CD4-positive, alpha-beta T cell treated with Interleukin-15 for 1 hour (primary cell): ENCODE measurements at places on chromosomes 16 and 17.

DNA sequence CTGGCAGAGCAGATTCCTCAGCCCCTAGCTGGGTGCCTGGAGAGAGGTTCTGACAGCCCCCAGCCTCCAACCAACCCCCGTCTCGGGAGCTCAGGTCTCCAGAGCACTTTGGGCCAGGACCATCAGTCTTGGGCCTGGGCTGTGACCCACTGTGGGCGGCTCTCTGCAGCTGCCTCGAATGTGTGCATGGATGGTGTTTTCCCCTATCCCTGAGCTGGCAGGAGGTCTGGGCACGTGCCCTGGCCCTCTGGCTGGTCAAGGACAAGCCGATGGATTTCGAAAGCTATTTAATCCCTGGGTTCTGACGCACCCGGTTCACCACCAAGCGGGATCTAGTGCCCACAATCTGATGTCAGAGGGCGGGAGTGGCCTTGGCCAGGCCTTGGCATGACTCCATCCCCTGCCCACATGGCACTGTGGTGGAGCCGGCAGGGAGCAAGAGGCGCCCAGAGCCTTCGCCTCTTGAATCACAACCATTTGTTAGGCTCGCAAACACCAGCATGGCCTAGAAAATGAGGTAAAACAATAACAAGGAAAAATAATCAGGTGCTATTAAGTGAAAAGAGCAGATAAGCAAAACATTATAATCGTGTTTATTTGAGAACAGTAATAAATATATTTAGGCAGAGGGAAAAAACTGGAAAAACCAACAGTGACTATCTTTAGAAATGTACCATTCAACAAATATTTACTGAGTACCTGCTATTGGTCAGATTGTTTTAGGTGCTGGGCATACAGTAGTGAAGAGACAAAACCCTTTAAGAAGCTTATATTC lies 69.3 kb upstream of the TOB1 start:
- peak; percentile 71 for DNase-seq

DNA sequence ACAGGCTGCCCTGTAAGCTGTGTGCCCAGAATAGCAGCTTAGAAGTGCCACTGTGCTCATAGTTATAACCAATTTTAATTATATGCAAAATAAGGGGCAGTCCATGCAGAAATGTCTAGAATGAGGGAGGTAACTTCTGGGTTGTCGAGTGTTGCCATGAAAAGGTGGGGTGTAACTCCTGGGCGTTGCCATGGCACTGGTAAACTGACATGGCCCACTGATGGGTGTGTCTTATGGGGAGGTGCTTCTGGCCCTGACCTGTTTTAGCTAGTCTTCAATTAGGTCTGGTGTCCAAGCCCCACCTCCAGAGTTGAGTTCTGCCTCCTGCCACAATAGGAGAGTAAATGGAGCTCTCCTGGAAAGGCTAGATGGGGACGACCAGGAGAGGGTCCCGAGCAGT lies 120.6 kb downstream of the SALL1 start:
- no peak for DNase-seq

GRCh38 chr16:71676236-71676635 lies 48.3 kb downstream of the PHLPP2 start:
- DNase-seq, result no peak

- DNase-seq, result no peak
Measured at GRCh38 chr17:66549731-66550207, 247.4 kb downstream of the PRKCA start.

DNA sequence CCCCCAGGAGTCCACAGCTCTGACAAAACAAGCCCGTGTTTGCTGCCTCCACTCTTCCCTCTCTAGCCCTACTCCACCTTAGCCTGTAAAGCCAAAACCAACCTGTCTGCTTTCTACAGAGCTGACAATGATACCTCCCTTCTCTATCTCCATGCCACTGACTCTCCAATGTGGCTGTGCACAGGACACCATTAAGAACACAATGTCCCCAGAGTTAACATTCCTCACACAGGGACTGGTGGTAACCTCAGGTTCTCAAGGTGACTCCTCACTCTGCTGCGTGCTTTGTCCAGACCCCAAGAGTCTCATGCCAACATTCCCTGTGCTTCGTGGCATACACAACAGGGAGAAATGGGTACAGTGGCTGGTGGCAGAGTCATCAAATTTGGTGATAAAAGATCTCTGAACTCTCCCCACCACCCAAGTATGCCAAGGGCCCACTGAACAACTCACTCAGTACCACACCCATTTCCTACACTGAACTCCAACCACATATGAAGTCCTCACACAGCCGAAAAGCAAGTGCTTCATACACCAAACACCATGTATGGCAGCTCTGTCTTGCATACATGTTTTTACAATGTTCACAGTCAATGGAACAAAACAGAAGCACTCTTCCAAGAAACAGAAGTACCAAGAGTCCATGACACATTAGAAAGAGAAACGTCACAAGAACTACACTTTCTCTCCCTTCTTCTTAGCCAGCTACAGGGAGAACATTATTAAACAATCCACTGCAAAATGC lies 21.1 kb downstream of the CSNK2A2 start:
- DNase-seq, result no peak

- no peak for DNase-seq
Measured at GRCh38 chr17:41772218-41772585, 14.3 kb downstream of the JUP start.

DNA sequence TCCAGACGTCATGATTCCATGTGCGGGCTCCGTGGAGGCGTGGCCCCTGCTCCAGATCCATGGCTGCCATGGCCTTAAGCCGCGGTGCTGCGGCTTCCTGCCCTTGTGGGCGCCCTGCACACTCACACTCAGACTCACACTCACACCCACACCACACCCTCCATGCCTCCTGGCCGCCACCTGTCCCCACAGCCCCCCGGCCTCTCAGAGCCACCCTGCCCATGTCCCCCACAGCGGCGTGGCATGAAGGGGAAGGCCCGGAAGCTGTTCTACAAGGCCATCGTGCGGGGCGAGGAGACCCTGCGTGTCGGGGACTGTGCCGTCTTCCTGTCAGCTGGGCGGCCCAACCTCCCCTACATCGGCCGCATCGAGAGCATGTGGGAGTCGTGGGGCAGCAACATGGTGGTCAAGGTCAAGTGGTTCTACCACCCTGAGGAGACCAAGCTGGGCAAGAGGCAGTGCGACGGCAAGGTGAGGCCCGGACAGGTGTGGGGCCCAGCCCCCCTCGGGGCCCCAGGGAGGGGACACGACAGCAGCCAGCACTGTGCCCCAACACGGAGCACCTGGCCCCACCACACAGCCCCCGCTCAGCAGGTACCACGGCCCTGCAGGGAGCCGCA lies 50.0 kb downstream of the ACTG1 start:
- DNase-seq, result no peak

- no peak for DNase-seq
Measured at GRCh38 chr17:72967277-72967970, 125.1 kb downstream of the SLC39A11 start.

DNA sequence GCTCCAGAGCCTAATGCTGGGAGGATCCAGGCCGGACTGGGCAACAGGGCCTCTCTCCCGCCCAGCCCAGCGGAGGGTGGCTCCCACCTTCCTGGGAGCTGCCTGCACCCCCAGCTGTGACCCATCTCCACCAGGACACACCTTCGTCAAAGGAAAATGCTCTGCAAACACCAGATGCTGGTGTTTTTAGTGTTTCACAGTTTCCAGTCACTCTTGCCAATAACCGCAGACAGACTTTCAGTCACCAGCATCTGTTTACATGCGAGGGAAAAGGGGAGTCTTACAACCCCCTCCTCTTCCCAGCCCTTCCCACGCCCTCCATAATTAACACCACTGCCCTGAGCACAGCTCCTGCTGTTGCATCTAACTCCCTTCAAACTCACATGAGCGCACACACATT lies 25.3 kb downstream of the KLHDC4 start:
- no peak for DNase-seq

DNA sequence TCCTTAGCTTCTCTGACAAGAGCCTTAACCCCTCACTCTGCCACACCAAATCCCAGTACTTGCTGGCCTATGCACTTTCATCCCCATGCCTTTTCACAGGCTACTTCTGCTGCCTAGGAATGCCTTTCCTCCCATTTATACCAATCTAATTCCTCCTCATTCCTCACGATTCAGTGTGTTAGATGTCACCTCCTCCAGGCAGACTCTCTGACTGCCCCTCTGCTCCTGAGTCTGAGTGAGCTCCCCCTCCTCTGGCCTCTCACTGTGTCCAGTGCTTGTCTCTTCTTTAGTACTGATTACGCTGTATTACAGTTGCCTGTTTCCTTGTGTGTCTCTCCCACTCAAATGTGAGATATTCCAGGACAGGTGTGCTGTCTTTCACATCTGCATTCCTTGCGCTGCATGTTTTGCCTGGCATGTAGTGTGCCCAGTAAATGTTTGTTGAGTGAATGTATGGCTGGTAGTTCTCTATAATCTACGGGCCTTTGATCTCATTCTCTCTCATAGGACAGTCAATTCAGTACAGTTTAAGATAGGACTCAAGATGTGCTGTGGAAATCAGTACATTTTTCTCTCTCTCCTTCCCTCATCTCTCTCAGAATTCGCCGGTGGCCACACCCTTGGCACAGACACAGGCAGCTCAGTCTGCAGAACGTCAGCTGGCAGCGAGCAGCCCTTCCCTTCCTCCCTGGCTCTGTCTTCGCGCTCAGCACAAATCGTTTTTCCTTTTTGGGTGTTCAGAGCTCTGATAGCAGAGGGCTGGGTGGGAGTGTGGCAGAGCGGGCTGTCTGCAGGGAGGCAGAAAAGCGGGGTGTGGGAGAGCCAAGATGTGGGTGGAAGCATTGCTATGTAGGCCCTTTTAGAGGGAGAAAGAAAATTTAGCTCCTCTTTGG lies 18.5 kb downstream of the ARL4D start:
- no peak for DNase-seq
